Right cardiac atrium (tissue), 5 donors: ENCODE measurements at places on chromosomes 3 and 15. TPM values are rescaled to one million over a fixed set of nuclear protein-coding genes. Genes with fewer than 3 reads are reported as not detected.

- DNase-seq: no peak
Measured at GRCh38 chr3:28971156-28971555, 309.7 kb upstream of the RBMS3 start.

IL12A gene
- total RNA-seq: 0.48 TPM

FOXB1 gene
- total RNA-seq: not detected

- no peak for DNase-seq
Measured at GRCh38 chr3:98961161-98962155, 60.0 kb upstream of the DCBLD2 start.

APEH gene
- total RNA-seq: 110 TPM

- no peak for DNase-seq
Measured at GRCh38 chr3:172606021-172606420, 82.8 kb upstream of the TNFSF10 start.
